ENCODE measurements at places on chromosomes 1 and 21.

DNA sequence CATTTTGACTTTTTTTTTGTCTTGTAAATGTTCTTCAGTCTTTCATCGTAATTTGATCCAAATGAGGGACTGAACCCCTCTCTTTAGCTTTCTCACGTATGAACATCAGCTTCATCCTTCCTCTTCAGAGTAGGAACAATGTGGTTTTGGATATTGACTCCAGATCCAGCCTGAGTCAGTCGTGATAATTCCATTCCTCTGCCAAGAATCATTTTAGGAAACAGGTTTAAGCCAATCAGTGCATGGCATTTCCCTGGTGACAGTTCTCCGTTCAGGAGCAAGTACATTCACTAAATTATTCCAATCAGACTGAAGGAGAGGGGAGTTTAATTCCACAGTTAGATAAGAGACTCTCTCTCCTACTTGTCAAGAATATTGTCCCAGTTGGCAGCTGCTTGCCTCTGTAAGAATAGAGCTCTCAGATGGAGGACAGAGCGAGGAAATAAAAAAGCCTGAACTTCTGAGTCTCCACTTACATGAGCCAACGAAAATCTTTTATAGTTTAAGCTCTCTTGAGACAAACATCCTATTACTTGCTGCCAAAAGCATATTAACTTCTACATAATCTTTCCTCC lies 18.6 kb downstream of the RHOU start:
- no peak for DNase-seq

DNA sequence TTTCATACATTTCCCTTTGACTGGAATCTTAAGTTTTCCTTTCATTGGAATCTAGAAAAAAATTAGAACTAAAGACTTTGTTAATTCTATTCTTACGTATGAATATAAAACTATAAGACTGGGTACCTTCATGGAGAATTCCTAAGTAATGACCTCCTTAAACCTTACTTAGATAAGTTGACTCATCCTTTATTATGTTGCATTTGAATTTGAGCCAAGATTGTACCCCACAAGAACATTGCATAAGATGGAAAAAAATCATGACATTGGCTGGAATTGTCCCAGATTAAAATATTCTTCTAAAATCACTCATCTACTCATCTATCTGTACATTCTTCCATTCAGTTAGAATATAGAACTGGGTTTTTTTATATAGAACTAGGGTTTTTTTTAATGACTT lies 137.4 kb downstream of the C1orf21 start:
- DNase-seq = no peak

DNA sequence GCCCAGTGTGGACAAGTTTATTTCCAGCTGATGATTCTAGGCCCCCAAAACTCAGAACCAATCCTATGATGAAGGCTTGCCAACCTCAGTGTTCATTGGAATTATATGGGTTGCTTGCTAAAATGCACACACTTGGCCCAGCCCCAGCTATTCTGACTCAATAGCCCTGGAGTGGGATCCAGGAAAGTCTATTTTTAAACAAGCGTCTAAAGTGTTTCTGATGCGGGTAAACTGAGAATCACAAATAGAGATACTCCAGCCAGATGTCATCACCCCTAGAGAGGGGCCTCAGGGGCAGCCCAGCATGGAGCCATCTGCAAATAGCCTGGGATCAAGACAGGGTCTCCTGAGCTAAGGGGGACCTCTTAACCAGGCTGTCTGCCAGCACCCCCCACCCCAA lies 46.0 kb downstream of the PKP1 start:
- DNase-seq = no peak

DNA sequence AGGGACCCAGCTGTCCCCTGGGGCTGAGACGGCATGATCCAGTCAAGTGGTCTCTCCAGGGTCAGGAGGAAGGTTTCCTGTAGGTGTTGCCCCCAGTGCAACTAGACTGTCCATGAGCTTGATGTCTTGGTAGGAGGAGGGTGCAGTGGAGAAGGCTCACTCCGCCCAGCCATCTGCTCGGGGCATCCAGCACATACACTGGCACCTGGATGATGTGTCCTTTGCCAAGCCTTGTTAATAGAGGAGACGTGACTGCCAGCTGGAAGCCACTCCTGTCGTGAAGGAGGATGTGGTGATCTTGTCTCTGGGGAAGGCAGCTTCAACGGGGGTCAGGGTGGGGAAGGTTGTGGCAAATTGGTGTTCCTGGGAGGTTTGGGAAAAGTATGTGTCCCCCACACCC lies 6.2 kb downstream of the DISP3 start:
- no peak for DNase-seq

GRCh38 chr1:80305466-80305865 lies 1298.9 kb upstream of the ADGRL4 start:
- DNase-seq = no peak

- no peak for DNase-seq
Measured at GRCh38 chr1:93114391-93114790, 35.3 kb downstream of the MTF2 start.

- DNase-seq = no peak
Measured at GRCh38 chr1:46176211-46176865, at the start of gene P3R3URF. TSS of gene P3R3URF (minus strand) at chr1:46176488. CDS start at chr1:46176471, 17 bp downstream.

DNA sequence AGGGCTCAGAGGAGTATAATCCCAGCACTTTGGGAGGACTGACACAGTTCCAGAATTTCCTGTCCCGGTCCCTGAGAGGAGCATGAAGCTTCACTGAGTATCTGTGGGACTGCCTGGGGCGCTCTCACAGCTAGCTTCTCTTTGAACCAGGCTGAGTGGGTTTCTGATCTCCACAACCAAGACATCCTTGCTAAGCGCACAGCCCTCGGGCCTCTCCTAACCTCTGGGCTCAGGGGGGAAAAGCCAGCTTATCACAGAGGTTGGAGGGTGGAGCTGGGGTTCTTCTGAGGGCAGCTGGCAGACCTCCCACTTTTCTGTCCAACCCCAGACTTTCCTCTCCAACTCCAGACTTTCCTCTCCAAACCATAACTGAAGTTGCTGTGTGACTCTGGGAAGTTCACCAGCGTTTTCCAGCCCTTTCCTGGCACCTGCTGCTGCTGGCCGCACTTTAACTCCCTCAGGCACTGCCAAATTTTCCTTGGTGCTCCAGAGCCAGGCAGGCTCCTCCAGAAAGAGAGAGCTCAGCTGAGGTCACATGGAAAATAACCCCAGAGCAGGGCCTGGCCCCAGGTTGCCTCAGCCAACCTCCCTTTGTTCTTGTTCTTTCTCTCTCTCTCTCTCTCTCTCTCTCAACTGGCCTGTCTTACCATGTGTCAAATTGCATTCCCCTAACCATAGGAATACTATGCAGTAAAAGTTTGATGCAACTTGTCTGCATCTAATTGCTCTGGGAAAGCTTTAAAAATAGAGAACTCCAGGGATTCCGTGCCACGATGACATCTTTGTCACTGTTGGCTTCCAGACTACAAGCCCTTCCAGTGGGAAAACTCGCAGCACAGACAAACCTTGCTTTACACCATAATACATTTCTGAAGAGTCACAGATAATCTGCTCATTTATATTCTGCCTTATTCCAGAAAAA lies 49.5 kb downstream of the OLFML2B start:
- peak; percentile 78 for DNase-seq

GRCh38 chr1:104801344-104801743 lies 1051.6 kb downstream of the AMY1C start:
- no peak for DNase-seq

DNA sequence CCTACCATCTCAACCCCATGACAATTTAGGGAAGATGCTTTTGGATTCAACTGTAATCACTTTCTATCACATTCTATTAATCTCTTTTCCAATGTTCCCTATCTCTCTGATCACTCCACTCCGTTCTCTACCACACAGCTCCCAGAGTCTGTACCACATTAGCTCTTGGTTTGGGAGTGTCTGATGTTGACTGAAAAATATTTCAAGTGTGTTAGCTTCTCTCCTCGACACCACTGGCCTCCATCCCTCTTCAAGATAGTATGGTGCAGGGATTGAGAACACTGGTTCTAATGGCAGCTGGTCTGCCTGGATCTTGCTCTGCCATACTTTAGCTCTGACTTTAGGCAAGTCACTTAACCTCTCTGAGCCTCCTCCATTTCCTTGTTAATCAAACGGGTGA lies 39.9 kb downstream of the ATP1A1 start:
- no peak for DNase-seq

DNA sequence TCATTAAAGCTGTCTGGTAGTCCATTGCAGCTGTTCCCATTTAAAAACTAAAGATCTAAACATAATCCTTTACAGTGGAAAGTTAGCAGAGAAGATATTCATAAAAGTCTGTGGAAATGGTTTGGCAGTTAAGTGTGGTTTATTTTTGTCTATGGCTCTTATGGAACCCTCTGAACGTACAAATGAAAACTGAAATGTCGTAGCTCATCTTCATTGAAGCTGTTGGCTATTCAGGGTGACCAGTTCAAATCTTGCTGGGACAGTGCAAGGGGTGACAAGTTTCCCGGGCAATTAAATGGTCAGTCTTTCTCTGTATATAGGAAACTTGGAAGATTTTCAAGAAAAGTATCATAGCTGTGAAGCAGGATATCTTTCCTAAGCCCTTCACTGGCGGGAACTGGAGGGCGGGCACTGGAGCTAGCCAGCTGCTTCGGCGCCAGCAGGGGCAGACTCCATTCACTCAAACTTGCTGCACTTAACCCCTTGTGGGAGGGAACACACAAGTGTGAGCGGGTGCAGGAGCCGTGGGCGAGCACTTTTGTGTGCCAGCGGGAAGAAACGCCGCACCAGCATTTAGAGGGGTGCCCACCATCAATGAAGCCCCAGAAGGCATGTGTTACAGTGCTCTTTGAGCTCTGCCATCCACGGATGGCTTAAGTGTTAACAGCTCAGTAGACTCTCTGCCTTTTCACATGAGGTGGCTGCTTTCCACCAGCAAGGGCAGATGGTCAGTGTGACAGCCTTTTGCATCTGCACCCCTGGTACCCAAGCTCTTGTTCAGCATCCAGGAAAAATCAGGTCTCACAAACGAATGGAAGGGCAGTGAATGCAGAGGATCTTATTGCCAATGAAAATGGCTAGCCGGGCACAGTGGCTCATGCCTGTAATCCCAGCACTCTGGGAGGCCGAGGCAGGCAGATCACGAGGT lies 232.1 kb upstream of the KAZN start:
- DNase-seq = no peak

DNA sequence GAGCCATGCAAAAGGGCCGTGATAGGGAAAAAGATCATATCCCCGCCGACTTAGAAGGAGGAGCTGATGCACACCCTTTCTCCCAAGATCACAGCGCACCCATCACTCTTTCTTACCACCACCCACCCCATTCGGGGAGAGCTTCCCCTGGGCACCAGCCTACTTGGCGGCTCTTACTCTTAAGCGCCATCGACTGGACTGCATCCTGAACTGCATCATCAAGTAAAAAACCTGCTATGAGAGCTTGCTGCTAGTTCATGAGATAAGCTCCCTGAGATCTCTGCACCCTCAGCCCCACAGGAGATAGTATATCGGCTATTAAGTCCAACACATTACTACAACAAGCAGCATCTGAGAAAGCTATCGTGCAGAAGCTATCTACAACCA lies 125.1 kb downstream of the BARHL2 start:
- DNase-seq = no peak

Data from hematopoietic multipotent progenitor cell treated with erythropoietin and hydrocortisone succinate and interleukin-3 and kit ligand, for 8 days (in vitro differentiated cells).